BE2C (cell line): ENCODE measurements at places on chromosomes 13 and 19.

DNA sequence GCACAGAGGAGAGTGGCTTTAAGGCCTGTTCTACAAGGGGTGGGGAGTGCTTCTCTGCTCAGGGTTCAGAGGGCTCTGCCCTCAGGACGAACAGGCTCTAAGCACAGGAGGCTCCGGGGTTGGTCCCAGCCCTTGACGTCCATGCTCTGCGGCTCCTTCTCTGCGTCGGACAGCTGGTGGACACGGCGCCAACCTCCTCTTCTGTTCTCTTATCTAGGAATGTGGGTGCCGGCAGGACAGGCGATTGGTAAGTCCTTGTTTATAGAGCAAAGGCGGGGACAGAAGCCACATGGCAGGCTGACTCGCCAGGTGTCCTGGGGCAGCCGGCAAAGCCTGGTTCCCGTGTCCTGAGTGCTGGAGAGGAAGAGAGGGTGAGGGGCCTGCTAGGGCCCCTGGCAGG, 8.4 kb upstream of the RPS15 start:
- no peak for DNase-seq

DNA sequence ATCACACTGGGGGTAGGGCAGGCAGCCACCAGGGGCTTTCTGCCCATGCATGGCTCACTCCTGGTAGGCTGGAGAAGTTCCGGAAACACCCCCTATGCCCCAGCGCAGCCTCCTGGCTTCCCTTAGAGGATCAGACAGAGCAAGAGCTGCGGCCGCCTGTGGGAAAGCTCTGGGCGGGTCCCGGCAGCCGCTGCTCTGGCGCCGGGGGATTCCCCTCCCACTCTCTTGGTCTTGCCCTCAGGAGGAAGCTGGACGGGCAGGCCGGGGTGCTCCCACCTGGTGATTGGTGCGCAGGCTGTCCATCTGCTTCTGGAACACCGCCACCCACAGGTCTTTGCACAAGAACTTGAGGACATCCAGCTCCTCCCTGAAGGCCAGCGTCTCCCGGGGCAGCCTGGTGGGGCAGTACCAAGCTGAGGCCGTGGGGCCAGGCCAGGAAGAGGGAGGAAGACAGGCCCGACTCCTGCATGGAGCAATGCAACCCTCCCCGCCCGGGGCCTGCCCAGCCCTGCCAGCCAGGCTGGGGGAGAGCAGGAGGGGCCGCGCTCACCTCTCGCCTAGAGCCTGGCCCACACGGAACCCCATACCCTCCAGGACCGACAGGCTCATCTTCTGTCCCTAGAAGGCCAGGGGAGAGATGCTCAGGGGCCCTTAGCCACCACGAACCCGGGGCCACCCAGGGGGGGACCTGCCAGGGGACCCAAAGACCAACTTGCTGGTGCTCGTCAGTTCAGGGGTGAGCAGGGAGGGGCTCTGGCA, 4.0 kb upstream of the NKPD1 start:
- peak; percentile 59 for DNase-seq

GRCh38 chr13:34765446-34766180, 176.5 kb upstream of the NBEA start:
- no peak for DNase-seq

DNA sequence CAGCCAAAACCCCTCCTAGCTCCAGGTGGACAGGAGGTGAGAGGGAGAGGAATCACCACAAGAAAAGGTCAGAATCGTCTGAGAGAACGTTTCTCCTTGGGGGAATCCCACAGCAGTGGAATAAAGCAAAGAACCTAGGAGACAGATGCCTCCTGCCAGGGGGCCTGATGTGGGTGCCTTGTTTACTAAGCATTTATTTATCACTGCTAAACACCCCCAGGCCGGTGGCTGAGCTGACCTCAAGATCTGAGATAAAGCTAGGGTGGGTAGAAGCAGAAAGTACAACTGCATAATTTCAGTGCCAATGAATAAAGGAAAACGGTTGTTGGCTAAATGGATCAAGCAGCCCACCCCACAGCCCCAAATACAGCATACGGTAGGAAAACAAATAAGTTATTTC, 33.9 kb upstream of the ATP11A start:
- DNase-seq, result no peak

- peak; percentile 70 for DNase-seq
Observed at GRCh38 chr19:12952488-12953137, 4.4 kb downstream of the GADD45GIP1 start.

DNA sequence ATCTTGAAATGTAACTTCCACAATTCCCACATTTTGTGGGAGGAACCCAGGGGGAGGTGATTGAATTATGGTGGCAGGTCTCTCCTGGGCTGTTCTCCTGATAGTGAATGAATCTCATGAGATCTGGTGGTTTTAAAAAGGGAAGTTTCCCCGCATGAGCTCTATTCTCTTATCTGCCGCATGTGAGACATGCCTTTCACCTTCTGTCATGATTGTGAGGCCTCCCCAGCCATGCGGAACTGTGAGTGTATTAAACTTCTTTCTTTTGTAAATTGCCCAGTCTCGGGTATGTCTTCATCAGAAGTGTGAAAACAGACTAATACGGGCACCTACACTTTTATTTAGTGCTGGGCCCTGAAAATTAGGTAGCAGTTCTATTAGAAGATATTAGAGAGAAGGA, 45.8 kb downstream of the TNFSF13B start:
- no peak for DNase-seq

GRCh38 chr13:24822640-24823039, 58.7 kb downstream of the RNF17 start:
- no peak for DNase-seq

DNA sequence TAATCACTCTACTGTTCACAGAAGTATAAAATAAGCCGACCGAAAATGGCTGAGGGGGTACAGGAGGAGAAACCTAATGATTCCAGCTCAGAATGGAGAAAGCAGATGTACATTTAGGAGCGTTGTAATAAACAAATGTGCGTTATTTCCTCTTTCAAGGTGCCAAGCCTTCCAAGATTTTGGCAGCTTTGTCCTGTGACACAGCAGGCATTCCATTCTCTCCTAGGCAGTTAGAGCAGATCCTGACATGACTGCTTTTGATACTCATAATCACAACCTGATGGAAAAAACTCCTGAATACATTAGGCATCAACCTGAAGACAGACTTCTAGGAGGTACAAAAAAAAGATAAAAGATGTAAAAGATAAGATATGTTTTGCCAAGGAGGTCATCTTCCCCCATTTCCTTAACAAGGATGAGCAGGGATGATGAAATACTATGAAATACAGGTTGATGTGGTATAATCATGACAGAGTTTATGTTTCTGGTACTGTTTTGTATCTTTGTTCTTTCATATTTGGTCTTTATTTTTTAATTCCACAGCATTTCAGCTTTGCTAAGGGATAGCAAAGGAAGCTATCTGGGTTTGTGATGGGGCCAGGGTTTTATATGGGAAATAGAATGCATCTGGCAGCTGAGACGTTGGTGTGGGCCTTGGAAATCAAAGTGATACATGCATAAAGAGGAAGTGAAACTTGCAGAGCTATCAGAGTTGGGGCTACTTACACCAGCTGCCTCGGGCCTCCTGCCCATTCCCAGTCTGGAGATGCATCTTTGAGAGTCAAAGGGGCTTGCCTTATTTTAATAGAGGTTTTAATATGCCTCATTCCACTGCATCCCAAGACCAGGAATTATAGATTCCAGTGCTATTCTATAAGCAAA, 222.5 kb downstream of the OXGR1 start:
- DNase-seq, result no peak

DNA sequence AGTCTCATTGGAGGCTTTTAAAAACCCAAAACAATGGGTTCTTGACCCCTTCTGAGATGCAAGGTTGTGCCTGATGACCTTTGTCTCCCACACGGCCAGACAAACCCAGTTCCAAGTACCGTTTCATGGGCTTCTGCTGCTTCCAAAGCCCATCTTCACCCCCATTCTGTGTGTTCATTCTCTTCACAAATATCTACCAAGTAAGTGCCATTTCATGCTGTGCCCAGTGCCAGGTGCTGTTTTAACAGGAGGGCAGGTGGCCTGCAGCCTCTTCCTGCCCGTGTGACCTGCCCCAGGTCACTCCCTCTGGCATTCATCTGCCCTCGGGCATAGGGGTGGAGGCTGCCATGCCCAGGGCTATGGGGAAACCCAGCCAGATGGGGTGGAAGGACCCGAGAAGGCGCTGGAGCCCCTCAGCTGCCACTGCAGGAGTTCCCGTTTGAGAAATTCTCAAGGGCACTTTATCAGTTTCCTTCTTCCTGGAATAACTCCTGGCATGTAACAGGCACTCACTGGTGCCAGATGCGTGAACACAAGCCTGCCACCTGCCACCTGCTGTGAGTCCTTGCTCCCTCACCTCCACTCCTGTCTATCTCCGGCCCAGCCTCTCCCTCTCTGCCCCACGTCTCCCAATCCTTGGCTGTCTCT, 12.5 kb downstream of the CAPN12 start:
- no peak for DNase-seq

GRCh38 chr19:14407605-14408484, 11.3 kb downstream of the DDX39A start:
- DNase-seq, result no peak

- no peak for DNase-seq
Observed at GRCh38 chr13:80363890-80364503, 23.1 kb upstream of the SPRY2 start.

GRCh38 chr13:108342369-108343289, 73.1 kb downstream of the TNFSF13B start:
- no peak for DNase-seq

- DNase-seq, result no peak
Observed at GRCh38 chr13:20301403-20302071, 69.4 kb upstream of the GJB6 start.

- peak; percentile 7 for DNase-seq
Observed at GRCh38 chr13:113646921-113647340, 11.1 kb downstream of the ATP4B start.

DNA sequence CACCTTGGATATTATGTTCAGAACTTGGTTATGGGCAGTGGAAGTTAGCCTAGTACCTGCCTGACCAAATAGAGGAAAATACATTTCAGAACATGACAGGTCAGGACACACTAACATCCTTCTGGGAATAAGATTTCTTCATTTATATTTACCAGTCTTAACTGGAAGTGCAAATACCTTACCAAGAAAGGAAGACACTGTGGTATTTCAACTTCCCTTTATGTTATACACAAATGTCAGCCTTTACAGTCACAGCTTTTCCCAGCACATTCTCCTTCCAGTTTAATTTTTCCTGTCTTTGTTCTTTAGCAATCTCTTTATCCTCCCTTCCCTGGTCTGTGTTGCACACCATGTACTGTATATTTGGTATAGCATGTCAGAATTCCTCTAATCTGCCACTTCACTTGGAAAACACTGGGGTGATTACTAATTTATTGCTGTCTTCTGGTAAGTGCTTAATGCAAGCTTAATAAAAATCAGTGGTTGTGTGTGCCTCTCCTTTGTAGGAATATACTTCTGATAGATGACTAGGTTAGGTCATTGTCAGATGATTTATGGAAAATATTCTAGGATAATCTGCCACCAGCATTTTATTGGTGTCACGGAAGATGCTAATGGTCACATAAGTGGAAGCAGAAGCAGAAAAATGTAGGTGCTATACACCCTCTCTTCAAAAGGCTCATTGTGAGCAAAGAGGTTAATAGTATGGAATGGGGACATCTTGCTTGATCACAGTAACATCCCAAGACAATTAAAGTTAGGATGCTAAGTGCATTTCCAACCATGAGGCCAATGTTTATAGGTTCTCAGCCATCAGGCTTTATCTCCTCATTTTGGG, 124.3 kb upstream of the STARD13 start:
- DNase-seq, result no peak

GRCh38 chr19:28322945-28323344, 890.0 kb downstream of the UQCRFS1 start:
- no peak for DNase-seq

DNA sequence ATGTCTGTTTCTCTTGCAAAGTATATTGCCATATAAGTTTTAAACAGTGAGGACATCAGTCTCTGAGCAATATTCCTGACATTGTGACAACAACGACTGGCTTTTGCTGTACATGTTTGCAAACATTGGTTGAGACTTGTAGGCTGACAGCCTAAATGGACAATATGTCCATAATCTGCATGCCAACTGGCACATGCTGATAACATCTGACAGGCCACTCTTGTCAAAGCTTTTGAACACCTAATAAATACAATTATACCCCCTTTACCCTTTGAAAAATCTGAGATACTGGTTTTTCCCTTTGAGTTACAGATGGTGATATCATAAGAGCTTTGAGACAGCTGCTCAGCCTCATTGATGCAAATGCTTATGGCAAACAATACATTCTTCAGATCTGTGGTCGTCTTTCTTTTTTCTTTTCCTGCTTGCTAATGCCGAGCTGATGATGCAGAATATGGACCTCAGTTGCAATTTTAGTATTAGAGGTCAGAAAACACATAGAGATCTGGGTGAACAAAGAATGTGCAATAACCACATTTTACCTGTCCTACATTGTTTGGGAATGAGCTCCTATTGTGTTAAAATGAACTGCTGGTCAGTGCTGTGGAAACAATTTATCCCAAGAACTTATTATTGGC, 114.9 kb downstream of the RFC3 start:
- DNase-seq, result no peak

GRCh38 chr13:47945738-47946137, 55.3 kb downstream of the SUCLA2 start:
- no peak for DNase-seq

DNA sequence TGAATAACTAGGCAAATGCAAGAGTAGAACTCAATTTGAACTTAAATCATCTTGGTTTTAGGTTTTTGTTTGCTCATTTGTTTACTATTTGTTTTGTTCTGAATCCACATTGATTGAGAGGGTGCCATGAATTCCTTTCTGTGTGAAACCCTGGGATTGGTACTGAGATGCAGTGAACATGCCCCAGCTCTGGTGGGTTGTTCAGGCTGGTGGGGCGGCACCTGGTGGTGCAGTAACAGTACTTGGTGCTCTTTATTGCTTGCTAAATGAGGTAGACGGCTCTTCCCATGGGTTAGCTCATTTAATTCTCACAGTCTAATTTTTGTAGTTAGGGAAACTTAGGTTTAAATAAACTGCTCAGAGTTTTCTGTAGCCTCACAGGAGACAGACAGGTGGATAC, 48.4 kb downstream of the WASF3 start:
- peak; percentile 20 for DNase-seq

GRCh38 chr13:109727251-109727650, 59.1 kb downstream of the IRS2 start:
- DNase-seq, result no peak

DNA sequence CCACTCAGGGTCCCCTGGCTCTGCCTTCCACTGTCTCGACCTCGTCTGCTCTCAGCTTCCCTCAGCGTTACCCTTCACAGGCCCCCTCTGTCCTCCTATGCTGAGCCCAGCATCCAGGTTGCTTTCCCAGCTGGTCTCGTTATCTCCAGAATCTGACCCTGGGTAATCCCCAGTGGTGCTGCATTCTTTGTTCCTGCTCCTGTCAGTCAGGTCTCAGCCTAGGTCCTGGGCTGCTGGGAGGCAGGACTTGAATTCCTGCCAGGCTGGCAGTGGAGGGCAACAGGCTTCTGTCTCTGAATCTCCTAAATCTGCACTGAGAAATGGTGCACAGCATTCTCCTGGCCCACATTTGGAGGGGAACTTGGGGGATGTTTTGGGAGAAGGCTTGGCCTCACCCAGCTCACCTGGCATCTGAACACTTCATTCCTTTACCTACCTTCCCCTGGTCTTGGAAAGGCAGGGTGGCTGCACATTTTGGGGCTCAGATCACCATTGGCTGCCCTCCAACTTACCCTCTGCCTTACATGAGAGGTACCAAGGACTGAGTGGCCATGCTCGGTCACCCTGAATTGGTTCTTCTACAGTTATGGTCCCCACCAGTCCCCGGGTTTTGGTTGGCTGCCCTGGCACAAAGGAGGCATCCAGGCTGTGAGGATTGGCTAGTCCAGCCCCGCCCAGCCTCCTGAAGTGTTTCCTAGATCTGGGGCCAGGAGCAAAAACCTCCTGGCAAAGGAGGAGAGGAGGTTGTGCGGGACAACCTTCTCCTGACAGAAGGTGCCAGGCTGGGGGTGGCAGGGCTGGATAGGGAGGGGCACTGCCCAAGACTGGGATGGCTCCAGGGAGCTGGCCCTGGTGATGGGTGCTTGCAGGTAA, at the start of gene CYP4F8:
TSS of gene CYP4F8 (plus strand) at position 712 of the 873 bp plus-strand sequence. CDS start 399 bp downstream, outside the sequence.
- DNase-seq, result no peak
